ENCODE measurements at places on chromosomes 13 and 19. TPM values are rescaled to one million over a fixed set of nuclear protein-coding genes. Genes with fewer than 3 reads are reported as not detected.
A peak's percentile ranks its signal among the peaks of the same experiment; 100 is the strongest.

DNA sequence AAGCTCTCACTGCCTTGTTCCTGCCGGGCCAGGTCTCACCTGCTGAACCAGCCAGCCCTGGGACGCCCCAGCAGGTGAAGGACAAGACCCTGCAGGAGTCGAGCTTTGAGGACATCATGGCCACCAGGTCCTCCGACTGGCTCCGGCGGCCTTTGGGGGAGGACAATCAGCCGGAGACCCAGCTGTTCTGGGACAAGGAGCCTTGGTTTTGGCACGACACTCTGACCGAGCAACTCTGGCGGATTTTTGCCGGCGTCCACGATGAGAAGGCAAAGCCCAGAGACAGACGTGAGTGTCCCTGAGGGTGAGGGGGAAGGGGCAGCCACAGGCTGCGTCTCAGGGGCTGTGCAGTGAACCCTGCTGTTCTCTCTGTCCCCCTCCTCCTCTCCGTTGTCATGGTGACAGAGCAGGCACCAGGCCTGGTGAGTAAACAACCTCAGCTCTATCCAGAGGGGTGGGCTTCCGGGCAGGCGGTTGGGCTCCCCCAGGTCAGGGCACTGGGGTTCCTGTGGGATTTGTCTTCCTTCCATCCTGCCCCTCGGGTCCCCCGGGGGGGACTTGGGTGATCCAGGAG, 9.7 kb downstream of the TLE6 start:
- no peak for DNase-seq

GRCh38 chr13:75368167-75368566, 113.8 kb downstream of the TBC1D4 start:
- DNase-seq = peak; percentile 37

GRCh38 chr13:45575146-45575829, 40.3 kb downstream of the ERICH6B start:
- DNase-seq = no peak

- DNase-seq = no peak
Observed at GRCh38 chr13:26498656-26499601, 58.6 kb upstream of the WASF3 start.

GRCh38 chr13:32903720-32904119, 112.5 kb upstream of the KL start:
- DNase-seq = no peak

DNA sequence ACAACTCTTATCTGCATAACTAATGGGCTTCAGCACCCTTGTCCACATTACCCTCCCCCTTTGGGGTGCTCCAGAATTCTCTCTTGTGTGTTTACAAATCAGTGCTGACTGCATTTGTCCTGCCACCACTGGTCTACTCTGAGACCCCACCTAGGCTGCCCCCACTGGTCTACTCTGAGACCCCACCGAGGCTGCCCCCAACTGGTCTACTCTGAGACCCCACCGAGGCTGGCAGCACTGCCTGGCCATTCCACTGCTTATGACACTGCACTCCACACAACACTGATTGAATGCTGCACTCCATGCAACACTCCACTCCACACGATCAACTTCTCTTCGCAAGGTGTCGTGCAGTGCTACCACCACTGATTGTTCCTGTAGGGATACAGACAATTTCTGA, 1459.2 kb upstream of the SLC10A2 start:
- DNase-seq = no peak

The CRYL1 gene
- total RNA-seq = 16.8 TPM

- DNase-seq = no peak
Observed at GRCh38 chr13:59176775-59177174, 987.0 kb downstream of the DIAPH3 start.

DNA sequence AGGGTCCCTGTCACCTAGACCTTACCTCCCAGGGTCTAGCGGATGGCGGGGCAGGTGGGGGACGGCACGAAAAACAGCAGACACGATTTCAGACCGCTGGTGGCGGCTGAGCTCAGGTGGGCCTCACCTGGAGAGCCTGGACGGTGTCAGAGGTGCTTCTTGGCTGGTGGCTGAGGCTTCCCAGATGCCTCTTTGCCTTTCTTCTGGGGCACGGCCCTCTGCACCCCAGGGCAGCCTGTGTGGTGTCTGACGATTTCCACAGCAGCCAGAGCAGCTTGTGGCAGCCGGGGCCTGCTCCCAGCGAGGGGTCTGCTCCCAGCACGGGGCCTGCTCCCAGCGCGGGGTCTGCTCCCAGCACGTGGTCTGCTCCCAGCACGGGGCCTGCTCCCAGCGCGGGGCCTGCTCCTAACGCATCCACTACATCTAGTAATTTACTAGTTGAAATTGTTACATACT, 66.7 kb downstream of the ATP11A start:
- no peak for DNase-seq

The ZNF91 gene
- total RNA-seq = 101 TPM

DNA sequence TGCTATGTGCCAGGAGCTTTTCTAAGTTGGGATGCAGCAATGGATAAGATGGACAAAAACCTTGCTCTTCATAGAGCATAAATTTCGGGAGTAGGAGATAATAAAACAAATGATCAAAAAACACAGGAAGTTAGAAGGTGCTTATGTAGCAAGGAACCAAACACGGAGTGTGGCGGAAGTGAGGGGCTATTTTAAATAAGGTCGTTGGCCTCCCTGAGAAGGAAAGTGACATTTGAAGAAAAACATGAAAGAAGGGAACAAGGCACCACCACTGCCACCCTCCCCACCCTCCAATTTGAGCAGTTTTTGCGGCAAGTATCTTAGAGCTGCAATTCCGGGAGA, 3.2 kb upstream of the GSX1 start:
- DNase-seq = no peak

- DNase-seq = no peak
Observed at GRCh38 chr13:114073881-114074612, 58.4 kb downstream of the RASA3 start.

GRCh38 chr13:79973533-79973963, 367.4 kb downstream of the SPRY2 start:
- peak; percentile 18 for DNase-seq

DNA sequence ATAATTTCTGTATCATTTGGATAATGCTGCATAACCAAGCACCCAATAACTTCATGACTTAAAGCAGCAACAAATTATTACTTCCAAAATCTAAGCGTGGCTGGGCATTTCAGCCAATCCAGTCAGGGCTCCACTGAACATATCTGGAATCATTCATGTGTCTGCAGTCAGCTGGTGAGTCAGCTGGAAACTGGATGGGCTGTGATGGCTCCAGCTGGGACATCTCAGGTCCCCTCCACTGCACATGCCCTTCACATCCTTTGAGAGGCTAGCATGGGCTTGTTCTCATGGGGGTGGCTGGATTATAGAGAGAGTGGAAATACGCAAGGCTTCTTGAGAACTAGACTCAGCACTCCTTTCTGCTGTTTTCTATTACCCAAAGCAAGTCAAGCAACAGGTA, 961.9 kb downstream of the DIAPH3 start:
- no peak for DNase-seq

The ZNF626 gene
- total RNA-seq = 18.6 TPM

- DNase-seq = no peak
Observed at GRCh38 chr19:28028881-28029444, 1184.0 kb downstream of the UQCRFS1 start.

The ZNF791 gene
- total RNA-seq = 16.1 TPM

The SLC25A41 gene
- total RNA-seq = 3.9 TPM

The ZNF850 gene
- 10.6 TPM for total RNA-seq

The RNF225 gene
- total RNA-seq = not detected

GRCh38 chr13:110500341-110500740, 61.2 kb downstream of the RAB20 start:
- no peak for DNase-seq

The IL17D gene
- total RNA-seq = 1.6 TPM

GRCh38 chr19:41646589-41647204, 19.8 kb upstream of the CEACAM4 start:
- peak; percentile 28 for DNase-seq

DNA sequence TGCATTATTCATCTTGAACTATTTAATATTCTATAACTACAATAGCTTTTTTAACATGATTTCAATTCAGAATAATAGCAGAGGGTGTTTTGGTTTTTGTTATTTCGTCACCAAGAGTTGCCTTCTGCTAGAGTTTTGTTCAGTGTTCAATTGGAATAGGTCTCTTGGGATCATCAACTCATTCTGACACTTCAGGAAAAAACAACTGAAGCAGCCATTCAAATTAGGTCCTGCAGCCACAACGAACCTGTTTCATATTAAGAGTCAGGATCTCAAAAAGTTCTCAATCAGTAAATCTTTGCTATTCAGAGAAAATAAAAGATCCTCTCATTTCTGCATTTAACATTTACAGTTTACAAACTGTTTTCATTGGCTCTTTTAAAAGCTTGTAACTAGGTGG, 2.4 kb upstream of the CHAMP1 start:
- no peak for DNase-seq

The PTH2 gene
- total RNA-seq = not detected

The FAM83E gene
- total RNA-seq = 0.99 TPM

Data from testis (tissue), 5 donors.